ENCODE measurements at places on chromosomes 1 and 21.
A peak's percentile ranks its signal among the peaks of the same experiment; 100 is the strongest.

DNA sequence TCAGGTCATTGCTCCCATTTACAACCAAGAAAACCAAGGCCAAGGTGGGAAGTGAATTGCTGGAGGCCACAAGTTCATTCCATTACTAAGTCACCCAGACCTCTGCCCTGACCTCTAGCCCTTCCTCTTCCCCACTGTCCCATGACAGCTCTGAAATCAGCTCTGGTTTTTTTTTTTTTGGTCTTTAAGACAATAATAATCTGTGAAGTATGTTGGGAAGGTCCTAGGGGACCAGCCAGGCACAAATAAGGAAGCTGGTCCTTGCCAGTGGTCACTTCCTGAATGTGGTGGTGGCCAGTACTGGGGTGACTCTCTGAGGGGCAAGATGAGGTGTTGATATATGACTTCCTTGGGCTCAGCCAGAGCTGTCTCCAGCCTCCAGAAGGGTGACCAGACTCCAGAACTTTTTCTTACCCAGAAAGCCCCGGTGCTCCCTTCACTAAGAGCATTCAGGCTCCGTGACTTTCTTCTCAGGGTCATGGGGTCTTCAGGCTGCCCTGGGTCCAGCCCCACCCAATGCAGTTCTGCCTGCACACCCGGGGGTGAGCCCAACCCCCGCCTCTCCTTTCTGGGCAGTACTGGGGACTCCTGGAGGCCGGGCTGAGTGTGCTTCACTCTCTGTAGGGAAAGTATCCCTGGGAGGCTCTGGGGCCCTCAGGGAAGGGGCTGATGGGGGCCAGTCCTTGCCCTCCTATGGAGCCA is 159.6 kb downstream of the PTPRU start:
- peak; percentile 8 for DNase-seq

DNA sequence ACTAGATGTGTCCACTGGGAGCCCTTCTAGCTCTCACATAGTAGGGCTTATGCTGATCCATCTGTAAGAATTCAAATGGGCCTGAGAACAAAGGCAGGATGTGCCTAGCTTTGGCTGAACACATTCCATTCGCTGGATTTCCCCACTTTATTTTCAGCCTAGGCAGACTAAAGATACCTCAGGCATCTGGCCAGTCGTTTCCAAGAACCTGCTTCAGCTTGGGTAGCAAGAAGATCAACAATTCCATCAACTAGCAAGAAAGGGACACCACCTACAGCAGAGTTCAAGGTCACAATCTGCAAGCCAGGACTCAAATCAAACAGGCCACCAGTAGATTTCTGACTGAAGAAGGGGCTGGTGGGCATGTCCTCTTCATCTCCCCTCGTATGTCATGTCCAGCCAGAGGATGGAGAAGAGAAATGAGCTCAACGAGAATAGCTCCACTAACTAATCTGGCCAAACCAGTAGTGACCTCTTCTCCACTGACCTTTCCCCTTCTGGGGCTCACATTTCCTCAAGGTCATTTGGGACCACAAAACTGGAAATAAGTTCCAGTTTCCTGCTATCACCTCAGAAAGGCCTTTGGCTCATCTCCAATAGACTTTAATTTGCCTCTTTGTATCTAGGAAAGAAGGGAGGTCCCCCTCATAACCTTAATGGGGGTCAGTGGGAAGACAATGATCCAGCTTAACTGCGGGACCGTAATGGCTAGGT is 14.2 kb downstream of the TXNIP start:
- DNase-seq, result no peak

DNA sequence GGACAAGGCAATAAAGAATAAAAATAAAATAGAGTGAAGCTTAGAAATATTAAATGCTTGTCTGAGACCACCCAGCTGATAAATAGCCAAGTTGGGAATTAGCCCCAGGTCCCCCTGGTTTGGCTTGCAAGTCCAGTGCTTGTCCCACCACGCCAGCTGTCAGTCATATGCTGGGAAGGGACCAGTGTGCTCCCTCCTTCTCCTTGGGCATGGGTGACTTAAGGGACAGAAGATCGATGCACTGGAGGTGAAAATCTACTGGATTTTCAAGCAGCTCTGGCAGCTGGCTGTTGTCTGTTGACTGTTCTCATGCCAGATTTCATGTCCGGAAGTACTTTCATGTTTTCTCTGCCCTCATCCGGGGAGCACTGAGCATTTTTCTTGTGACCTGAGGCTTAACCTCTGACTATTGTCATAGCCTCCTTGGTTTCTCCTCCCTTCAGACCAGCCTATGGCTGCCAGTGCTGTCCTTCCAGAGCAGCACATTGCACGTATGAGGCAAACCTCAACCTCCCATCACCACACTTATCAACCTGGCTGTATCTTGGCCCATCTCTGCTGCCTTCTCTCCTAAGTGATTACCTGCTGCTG is 12.4 kb downstream of the LMOD1 start:
- DNase-seq, result no peak

DNA sequence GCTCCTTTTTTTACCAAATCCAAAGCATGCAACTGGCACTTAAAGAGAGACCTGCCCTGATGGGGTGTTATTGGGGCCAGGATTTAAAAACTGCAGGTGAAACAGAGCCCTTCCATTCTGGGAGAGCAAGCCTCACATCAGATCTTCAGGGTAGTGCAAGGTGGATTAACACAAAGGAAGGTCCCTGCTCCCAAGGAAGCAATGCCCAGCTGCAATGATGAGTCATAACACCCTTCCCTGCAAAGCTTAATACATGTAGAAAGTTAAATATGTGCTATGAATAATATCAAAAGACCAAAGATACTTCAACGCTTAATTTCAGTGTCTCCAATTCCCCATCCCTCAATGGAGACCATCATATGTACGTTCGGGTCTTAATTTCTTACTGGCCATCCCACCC is 508.0 kb downstream of the OMA1 start:
- DNase-seq, result no peak

DNA sequence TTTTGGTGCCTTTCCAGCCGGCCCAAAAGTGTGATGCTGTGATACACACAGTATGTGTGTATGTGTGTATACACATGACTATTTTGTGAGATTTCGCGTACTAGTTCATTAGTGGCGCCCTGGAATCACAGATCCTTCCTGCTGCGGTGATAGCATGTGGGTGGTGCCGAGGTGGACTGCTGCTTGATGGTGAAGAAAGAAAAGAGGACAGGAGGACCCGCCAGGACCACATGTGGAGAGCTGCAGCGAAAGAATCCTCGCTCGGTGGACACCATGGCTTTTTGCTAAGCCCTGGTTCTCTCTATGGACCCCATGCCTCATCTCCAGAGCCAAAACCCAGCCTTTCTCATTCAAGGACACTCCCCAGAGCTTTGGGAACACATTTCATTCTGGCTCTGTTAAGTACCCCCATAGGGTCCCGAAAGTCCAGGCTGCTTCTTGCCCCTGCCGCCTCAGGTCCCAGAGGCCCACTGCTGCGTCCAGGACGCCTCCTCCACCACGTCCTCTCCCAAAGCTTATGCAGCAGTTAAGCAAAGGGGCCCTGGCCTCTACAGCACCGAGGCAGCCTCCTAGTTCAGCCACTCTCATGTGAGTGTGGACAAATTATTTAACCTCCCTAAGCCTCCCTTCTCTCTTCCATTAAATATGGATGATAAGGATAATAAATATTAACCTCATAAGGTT is 32.8 kb upstream of the COX20 start:
- no peak for DNase-seq

DNA sequence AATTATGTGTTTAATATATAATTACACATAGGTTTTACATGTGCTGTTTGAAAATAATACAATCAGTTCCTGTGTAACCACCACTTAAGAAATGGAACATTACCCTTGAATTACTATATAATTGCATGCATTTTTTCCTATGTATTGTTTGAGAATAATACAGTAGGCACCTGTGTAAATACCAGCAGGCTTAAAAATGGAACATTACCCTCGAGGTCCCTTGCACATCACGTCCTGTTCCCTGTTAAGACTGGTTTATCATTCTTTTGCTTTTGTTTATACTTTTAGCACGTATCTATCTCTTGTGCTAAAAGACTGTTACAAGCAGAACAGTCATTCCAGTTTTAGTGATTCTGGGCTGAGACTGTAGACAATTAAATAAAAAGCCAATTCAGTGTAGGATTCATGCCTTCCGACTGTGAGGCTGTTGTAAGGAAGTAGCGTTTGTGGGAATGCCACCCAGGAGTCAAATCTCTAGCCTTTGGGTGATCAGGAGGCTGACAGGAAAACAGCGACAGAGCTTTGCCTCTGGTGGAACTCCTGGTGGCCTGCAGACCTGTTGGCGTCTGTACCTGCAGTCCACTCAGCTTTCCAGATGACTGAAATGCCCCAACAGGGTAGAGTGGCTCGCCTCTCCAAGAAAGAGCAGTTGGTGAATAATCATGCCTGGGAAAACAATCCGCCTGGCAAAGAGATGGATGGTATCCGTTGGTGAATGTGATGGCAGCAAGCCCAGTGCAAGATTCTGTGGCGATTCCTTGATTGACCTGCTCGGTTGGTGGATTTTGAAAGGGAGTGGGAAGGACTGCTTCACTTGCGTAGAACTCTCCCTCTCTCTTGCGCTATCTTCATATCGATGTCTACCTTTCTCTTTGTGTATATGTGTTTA is 58.0 kb downstream of the DISC1 start:
- no peak for DNase-seq

DNA sequence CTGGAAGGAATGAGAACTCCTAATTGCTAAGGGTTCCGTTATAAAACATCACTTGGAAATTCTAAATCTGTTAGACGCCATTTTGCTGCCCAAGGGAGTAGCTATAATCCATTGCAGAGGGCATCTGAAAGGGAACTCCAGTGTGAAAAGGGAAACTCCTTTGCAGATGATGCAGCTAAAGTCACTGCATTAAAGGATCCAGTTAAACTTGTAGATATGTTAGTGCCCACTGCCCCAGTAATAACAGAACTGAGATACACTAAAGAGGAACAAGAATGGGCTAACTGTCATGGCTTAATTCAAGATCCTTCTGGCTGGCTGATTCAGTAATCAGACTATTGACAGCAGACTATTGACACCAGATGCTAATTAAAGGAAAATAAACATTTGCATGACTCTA is 81.8 kb upstream of the KIAA0040 start:
- no peak for DNase-seq

DNA sequence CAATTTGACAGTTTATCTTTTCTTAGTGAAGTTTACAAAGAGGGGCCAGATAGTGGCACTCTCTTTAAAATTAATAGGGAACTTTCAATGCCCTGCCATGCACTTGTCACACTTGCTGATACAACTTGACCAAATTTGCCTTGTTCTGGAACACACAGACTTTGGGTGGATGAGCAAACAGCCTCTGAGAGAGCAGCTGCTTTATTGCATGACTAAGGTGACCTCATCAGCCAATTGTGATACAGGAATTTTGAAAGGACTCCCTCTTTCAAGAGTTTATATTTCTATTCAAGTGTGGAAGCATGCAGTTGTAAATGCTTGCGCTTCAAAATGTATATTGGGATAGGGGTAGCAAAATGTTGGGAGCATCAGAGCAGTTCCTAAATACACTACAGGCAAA is 2.1 kb upstream of the RGS1 start:
- no peak for DNase-seq

- DNase-seq, result no peak
Measured at GRCh38 chr1:19406680-19407079, 78.7 kb downstream of the CAPZB start.
